ENCODE measurements at places on chromosomes 7 and 10.
A peak's percentile ranks its signal among the peaks of the same experiment; 100 is the strongest.

DNA sequence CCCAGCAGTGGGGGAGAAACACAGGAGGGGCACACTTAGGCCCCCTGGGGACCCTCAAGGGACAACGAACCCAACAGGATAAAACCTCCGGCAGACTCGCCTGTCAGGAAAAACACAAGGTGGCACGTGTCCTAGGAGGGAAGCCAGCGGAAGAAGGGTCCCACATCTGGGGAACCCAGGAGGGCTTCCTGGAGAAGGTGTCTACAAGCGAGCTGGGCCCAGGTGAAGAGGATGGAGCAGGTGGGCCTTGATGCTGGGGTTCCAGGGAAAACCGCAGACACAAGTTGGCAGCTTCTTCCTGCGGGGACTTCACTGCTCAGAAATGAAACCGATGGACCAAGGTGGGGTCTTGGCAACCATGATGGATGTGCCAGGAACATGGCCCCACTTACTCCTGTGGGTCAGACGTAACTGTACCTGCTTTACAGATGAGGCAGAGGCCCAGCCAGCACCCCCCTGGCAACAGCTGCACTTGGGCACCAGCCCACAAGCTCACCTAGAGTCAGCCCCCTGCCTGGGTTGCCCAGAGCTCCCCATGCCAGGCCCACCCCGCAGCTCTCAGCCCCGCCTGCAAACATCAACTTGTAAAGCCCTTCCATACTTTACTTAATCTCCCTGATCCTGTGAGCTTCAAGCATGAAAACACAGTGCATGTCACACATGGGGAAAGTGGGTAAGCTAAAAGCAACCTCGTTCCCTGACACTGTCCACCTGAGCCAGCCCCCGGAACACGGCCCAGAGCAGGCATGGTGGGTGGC is 225.0 kb downstream of the ELFN1 start:
- DNase-seq: no peak

- no peak for DNase-seq
These were observed 4.8 kb upstream of the CDK6 start for GRCh38 chr7:92841192-92841591.

DNA sequence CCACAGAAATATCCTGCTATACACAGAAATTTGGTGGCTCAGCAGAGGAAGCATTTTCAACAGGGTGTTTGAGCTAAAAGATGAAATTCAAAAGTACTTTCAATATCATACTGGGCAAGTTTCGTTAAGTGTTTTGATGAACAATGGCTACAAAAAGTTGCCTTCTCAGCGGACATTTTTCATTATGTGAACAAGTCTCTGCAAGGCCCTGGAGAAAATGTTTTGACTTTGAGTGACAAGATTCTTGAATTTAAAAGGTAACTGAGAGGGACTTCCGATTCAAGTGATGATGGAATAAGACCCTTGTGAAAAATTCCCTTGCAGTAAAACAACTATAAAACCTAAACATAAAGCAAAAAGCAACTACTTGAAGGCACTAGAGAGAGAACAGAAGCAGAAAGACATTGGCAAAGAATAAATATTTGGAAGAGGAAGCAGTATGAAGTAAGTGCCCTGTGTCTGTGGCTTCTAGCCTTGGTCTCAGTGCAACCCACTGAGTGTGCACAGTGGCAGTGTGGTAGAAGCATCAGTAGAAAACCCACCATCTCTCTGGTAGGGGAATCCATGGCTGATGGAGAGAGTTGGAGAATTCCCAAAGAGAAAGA is 62.5 kb upstream of the NAMPT start:
- DNase-seq: no peak

GRCh38 chr10:131312478-131312836 is 936 bp upstream of the TCERG1L start:
- peak; percentile 35 for DNase-seq

GRCh38 chr7:135784013-135784412 is 35.4 kb upstream of the FAM180A start:
- DNase-seq: no peak
